ENCODE measurements at places on chromosomes 4 and X. TPM values are rescaled to one million over a fixed set of nuclear protein-coding genes. Genes with fewer than 3 reads are reported as not detected.
A peak's percentile ranks its signal among the peaks of the same experiment; 100 is the strongest.

DNA sequence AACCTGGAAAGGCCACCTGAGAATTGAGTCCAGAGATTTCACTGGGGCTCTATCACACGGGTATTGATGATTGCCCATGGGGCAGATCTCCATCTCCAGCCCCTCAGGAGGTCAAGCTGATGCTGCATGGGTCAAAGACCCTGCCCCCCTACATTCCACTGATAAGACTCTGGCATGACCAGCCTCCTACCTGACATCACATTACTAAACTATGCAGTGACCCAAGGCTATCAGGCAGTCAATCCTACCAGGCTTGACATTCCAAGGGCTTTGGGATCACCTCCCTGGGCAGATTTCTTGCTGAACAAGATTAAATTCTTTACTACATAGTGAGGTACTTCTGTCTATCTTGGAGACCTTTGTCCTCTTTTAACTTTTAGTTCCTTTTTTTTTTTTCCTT, 192.7 kb upstream of the STS start:
- DNase-seq, result no peak

GRCh38 chrX:149298111-149298510, 207.0 kb downstream of the IDS start:
- no peak for DNase-seq

DNA sequence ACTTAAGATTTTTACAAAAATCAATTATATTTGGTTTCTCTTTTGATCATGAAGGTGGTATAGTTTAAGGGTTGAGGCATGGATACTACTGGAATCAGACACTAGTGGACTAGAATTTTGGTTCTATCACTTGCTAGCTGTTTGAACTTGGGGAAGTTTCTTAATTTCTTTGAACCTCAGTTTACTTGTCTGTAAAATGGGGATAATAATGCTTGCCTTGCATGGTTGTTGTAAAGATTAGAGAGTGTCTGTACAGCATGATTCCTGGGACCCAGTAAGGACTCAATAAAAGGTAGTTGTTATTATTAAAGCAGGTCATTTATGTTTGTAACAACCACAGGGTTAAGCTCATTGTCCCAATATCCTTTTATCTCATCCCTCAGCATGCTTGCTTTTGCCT, 36.0 kb downstream of the TMEM164 start:
- DNase-seq, result no peak

PLAC1 gene
- total RNA-seq, result 1.7 TPM

PITX2 gene
- total RNA-seq, result 1.8 TPM

HS6ST2 gene
- 4.6 TPM for total RNA-seq

DNA sequence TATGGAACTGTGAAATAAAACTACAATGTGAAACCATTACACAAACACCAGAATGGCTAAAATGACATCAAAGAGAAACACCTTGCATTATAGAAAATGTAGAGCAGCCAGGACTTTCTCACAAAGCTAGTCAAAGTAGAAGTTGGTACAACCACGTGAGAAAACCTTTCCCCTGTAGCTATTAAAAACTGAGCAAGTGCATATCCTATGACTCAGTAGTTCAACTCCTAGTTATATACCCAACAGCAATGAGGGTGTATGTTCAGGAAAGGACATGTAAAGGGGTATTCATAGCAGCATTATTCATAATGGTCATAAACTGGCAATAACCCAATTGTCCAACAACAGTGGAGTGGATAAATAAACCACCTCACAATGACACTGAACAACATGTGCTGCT, 177.5 kb upstream of the NUDT10 start:
- no peak for DNase-seq

DNA sequence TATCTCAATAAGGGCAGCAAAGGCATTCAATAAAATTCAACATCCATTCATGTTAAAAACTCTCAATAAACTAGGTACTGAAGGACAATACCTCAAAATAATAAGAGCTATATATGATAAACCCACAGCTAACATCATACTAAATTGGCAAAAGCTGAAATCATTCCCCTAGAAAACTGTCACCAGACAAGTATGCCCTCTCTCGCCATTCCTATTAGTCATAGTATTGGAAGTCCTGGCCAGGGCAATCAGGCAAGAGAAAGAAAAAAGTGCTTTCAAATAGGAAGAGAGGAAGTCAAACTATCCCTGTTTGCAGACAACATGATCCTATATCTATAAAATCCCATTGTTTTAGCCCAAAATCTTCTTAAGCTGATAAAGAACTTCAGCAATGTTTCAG, 116.8 kb downstream of the TENT5D start:
- no peak for DNase-seq

DNA sequence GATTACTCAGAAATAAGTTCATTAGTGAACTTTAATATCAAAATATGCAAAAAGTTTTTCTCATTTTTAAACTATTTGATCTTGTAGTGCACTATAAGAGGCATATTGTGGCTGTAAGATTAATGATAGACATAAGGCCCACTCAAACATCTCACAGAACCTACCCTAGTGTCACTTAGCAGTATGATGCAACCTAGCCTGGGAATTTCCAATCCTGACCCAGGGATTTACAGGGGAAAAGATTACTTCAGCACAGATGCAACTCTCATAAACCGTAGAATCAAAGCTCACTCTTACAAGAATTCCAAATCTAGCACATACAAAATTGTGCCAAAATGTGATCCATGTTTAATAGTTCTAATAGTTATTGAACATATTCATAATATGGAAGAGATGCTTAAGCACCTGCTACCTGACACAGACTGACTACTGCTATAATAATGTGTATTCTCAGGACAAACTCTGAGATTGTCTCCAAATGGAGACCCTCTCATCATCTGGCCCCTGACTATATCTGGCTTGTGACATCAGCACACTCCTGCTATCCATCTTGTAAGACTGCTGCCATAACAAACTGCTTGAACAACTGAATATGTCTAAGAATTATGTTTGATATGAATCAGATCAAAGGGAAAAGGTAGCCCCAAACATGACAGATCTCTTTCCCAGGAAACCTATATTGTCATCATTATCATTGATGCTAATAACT, 271.9 kb downstream of the PABPC4L start:
- no peak for DNase-seq

- DNase-seq, result no peak
These were observed 170.6 kb upstream of the EDNRA start for GRCh38 chr4:147310312-147310711.

- no peak for DNase-seq
These were observed 13.6 kb upstream of the ABLIM2 start for GRCh38 chr4:8171984-8172924.

- DNase-seq, result peak; percentile 63
These were observed 37.7 kb upstream of the SLC16A2 start for GRCh38 chrX:74383611-74384010.

- DNase-seq, result peak; percentile 68
These were observed 49.8 kb downstream of the TBCK start for GRCh38 chr4:106266201-106266600.

PUDP gene
- 10.7 TPM for total RNA-seq

DNA sequence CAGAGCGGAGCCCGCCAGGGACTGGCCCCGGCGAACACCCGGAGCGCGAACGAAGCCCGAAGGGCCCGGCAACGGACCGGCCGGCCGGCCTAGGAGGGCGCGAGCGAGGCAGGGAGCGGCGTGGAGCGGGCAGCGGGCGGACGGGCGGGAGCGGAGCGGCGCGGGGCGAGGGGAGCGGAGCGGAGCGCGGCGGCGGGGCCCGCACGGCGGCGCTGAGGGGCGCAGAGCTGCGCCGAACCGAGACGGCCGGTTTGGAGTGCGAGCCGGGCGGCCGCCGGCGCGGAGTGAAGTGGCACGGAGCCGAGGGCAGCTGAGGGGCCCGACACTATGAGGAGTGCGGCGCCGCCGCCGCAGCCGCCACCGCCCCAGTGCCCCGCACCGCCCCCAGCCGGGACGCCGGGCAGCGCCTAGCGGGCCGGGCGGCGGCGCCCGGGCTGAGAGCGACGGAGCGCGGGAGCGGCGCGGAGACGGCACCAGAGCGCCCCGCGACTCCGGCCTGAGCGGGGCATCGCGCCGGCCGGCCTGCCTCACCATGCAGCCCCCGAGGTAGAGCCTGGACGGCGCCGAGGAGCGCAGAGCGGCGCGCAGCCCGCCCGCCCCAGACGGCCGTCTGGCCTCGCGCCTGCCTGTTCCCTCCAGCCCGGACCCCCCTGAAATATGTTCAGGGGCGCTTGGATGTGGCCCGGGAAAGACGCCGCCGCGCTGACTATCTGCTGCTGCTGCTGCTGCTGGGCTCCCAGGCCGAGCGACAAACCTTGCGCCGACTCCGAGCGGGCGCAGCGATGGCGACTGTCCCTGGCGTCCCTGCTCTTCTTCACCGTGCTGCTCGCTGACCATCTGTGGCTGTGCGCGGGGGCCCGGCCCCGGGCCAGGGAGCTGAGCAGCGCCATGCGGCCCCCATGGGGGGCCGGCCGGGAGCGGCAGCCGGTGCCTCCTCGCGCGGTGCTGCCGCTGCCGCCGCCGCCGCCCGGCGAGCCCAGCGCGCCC, 793 bp downstream of the NALF2 start:
- no peak for DNase-seq

DNA sequence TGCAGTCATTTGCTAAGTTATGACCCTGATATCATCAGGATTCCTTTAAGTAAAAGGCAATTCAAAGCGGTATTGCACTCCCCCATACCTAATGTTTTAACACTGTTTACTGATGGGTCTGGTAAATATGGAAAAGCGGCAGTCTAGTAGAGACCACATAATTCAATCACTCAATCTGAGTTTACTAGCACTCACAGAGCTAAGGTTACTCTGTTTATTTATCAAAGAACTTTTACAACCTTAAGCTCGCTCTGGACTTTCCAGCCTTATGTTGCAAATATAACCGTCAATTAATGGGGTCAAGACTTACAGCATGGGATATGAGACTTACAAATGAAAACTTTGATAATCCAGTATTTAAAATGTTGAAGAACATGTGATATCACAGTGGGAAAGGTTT, 124.5 kb upstream of the ZCCHC13 start:
- no peak for DNase-seq

DNA sequence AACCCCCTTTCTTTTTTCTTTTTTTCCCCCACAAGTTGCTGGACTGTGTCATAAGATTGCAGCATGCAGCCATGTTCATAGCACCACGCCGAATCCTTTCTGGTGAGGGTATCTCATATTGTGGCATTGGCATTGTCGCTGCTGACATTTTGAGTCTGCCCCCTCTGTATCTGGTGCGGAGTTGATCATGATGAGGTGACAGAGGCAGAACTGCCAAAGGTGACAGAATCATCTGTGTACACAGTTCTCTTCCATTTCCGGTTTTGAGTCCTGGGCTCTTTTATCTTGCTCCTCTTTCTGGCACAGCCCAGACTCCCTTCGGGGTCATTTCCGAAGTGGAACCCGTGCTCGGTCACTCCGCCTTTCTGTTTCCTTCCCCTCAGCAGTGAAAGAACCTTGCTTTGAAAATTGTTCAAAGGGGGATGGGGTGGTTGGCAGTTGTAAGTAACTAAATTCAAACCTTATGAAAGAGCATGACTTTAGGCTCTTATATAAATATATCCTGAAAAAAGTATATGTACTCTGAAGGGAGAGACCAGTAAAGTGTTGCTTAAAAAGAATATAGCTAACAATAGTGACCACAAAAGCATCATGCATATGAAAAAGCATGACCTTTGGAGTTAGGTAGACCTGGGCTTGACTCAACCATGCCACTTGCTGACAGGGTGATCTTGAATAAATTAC, 55.0 kb upstream of the BMP2K start:
- DNase-seq, result no peak
